NCI-H2029 treated with DMSO at 0.1 percent for 48 hours (cell line): ENCODE measurements at places on chromosomes 4 and X.

DNA sequence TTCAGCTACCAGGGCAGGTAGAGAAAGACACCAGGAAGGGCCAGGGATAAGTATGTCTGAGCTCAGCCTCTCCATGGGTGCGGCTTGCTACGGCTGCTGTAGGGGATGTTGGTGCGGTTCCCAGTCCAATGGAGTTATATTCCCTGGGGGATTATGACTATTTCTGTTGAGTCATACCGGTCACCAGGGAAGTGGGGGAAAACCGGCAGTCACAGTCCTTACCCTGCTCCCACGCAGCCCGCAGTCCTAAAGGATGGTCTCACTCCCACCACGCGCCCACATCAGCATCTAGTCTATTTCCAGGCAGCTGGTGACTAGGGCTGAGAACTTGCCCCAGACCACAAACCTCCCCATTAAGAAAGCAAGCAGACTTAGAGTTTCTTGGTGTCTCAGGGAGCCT lies 191.6 kb downstream of the VEGFC start:
- DNase-seq = no peak

- no peak for DNase-seq
Observed at GRCh38 chrX:7789200-7789599, 53.8 kb upstream of the VCX start.

DNA sequence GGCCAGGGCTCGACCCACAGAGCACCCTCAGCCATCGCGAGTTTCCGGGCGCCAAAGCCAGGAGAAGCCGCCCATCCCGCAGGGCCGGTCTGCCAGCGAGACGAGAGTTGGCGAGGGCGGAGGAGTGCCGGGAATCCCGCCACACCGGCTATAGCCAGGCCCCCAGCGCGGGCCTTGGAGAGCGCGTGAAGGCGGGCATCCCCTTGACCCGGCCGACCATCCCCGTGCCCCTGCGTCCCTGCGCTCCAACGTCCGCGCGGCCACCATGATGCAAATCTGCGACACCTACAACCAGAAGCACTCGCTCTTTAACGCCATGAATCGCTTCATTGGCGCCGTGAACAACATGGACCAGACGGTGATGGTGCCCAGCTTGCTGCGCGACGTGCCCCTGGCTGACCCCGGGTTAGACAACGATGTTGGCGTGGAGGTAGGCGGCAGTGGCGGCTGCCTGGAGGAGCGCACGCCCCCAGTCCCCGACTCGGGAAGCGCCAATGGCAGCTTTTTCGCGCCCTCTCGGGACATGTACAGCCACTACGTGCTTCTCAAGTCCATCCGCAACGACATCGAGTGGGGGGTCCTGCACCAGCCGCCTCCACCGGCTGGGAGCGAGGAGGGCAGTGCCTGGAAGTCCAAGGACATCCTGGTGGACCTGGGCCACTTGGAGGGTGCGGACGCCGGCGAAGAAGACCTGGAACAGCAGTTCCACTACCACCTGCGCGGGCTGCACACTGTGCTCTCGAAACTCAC lies 3.6 kb downstream of the MID1IP1 start:
- no peak for DNase-seq

DNA sequence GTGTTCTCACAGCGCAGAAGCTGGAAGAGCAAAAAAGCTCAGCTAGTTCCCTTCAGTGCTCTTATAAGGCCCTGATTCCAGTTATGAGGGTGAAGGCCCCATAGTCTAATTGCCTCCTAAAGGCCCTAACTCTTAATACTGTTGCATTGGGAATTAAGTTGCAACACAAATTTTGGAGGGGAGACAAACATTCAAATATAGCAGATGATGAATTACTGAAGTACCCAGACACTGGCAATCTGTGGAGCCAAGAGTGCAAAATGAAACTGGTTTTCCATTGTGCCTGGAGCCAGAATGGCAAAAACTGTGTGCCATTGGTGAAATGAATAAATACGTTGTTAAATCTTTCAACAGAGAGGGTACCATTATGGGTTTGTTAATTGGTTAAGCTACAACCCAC lies 356.0 kb downstream of the PPARGC1A start:
- DNase-seq = no peak

DNA sequence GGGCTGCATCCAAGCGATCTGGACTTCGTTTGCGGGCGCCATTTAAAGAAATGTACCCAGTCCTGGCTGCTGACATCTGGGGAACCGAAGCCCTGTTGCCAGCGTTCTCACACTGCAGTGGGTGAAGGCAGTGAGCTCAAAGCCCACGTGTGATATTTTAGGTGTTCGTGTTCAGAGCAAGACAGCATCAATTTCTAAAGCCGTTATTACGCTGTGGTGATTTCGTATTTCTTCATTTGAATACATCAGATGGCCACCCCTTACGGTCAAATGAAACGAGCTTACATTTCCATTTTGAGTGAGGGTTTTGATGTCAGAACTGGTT lies 376 bp upstream of the C4orf36 start:
- no peak for DNase-seq

DNA sequence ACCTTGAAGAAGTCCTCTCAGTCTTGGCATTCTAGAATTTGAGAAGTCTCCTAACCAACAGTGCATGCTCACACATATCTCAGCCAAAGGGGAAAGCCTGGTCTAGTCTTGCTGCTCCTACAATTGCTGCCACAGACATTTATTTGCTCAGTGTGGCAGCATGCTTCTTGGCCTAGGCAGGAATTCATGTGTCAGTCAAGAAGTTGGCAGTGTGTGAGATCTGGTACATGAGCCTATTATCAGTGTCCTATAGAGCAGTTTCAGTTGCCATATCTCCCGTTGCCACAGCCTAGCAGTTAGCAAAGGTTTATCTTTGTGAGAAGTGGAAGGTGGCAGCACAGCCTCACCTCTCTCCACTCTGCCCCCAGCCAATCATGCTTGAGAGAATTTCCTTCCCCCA lies 176.9 kb upstream of the ARHGEF9 start:
- DNase-seq = no peak

DNA sequence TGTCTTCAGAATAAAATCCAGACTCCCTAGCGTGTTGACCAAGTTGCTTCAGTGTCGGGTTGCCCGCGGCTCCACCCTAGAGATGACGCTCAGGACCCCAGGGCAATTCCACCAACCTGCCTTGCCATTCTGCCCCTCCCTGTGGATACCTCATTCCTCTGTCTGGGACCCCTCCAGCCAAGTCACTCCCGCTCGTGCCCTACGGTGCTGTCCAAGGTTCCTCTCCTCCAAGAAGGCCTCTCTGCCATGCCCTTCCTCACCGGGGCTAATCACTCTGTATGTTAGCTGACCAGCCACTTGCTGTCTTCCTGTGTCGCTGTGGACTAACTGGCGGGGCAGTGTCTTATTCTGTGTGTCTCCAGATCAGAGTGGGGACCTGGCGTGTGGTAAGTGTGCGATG lies 46.6 kb downstream of the TENM3 start:
- no peak for DNase-seq

GRCh38 chr4:84954982-84955567 lies 11.4 kb downstream of the WDFY3 start:
- no peak for DNase-seq

DNA sequence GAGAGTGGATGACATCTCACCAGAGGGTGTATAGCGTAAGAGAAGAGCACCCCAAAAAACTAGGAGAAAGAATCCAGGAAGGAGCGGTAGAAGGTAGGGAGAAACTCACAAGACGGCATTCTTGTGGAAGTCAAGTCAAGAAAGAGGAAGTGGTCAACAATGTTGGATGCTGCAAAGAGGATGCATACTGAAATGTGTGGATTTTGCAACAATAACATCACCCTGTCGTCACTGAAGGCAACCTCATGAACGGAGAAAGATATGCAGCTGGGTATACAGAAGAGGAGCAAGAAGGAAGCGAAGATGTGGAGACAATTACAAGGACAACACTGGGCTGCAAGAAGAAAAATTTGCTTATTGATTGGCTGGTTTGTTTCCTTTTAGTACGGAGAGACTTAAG lies 11.4 kb upstream of the TAPT1 start:
- no peak for DNase-seq

- no peak for DNase-seq
Observed at GRCh38 chr4:20253735-20254409, 2.2 kb downstream of the SLIT2 start.

- DNase-seq = no peak
Observed at GRCh38 chr4:84232309-84233095, 266.6 kb downstream of the NKX6-1 start.

- no peak for DNase-seq
Observed at GRCh38 chrX:94576367-94577004, 902.5 kb downstream of the FAM133A start.
